Activated T-cell treated with anti-CD3 and anti-CD28 coated beads for 24 hours (primary cell): ENCODE measurements at places on chromosomes 1 and 21.

DNA sequence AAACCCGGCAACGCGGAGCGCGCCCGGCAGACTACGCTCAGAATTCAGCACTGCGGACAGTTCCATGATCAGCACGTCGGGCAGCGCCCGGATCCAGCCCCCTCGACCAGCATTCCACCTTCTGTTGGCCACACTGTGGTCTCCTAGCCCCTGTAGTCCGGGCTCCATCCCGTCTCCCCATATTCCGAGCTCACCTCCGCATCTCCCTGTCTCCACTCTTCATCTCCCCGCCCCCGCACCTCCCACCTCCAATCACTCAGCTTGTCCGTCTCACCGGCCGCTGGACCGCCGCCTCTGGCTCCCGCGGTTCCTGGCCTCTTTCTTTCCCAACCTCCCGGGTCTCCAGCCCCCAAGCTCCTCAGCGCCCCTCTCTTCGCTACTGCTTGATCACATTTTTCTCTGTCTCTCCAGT is 500 bp downstream of the EPHA10 start:
- no peak for DNase-seq

GRCh38 chr1:73556270-73556669 is 641.7 kb downstream of the LRRIQ3 start:
- no peak for DNase-seq

DNA sequence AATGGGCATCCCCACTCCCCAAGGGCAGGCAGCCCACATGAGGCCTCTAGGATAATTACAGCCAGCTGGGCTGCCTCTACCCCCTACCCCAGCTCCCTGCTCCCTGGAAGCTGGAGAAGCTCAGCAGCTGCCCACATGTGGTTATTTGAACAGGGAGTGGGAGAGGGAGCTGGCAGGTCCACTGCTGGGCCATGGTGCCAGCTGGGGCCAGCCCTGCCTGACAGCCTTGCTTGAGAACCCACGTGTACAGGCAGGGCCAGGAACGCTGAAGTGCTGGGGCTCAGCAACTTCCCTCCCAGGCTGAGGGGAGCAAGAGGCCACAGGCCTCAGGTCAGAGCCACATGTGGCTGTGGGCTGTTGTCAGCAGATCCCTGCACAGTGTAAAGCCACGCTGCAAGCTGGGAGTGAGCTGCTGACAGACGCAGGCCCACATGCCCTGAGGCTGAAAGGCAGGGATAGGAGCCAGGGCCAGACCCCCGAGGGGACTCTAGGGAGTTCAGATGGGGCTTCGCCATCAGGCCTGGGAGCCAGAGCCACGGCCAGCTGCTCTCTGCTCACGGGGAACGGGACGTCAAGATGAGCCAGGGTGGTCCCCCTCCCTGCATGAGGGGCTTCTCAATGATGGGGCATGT is 129.0 kb downstream of the SYF2 start:
- no peak for DNase-seq

DNA sequence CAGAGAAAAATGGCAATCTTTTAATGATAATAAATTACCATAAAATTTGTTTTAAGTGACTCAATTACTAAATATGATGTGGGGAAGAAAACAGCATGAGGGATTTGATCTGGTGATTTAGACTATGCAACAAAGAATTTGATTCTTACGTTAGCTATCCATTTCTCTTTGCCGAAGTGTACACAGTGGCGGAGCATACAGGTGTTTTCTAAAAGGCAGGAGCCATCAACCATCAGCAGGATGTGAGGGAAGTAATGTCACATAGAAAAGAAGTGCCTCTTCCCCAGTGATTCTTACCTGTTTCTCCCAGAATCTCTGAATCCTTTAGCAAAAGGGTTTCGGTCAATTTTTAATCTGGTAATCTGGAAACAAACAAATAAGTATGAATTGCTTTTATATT is 74.3 kb downstream of the TBX15 start:
- DNase-seq, result no peak

GRCh38 chr1:43241413-43241836 is 28.4 kb upstream of the TMEM125 start:
- no peak for DNase-seq

DNA sequence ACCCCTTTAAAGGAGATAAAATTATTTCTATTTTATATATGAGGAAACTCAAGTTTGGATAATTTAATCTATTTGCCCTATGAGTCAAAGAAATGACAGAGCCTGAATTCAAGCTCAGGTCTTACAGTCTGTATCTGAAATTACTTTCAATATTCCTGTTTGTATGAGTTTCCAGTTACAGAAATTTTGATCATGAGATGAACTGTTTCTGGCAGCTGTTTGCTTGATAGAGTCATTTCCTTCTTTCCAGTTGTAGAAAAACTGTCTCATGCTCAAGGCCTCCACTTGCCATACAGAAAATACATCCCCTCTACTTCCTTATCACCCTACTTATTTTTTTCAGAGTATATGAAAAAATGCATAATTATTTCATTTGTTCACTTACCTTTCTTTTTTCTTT is 87.6 kb downstream of the PTPRC start:
- no peak for DNase-seq

GRCh38 chr1:3677484-3677883 is 25.2 kb downstream of the TP73 start:
- no peak for DNase-seq

DNA sequence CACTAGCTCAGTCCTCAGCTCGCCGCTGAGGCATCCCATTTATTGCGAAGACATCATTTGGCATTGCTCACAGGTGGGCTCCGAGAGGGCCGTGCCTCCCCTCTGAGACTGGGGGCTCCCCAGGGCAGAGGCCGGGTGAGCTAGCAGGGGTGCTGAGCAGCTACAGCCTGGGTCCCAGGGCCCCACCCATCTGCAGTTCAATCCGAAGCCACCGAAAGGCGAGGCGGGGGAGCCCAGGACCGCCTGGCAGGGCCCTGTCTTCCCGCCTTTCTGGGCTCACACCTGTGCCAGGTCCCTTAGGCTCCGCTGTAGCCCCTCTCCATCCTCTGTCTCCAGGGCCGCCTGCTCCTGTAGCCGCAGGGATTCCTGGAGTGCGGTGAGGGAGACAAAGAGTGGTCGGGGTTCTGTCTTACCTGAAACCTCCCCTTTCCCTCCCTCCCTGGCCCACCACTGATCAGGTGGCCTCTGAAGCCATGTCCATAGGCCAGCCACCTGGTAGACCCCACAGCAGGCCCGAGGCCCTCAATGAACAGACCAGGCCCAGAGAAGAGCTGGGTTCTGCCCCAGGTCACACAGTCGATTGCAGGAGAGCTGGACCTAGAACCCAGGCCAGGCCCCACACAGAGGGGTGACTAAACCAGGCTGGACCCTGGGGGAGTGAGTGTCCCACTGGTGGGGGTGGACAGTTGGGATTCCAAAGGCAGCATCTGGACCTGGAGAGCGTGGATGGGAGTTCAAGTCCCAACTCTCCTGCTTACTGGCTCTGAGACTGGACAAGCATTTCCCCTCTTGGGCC is 18.1 kb upstream of the NBPF1 start:
- DNase-seq, result no peak
